ENCODE measurements at places on chromosomes 1 and 21. TPM values are rescaled to one million over a fixed set of nuclear protein-coding genes. Genes with fewer than 3 reads are reported as not detected.

DNA sequence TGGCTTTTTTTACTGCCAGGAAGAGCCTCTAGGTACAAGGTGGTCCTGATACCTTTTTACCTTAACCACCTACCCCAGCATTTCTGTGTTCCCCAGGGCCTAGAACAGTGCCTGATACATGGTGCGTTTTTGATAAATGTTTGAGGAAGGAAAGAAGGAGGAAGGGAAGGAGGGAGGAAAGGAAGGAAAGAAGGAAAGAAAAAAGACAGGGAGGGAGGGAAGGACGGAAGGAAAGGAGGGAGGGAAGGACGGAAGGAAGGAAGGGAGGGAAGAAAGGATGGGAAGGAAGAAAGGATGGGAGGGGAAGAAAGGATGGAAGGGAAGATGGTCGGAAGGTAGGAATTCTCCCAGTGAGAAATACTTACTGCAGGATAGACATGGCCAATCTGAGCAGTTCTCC, 12.0 kb upstream of the MAGOH start:
- DNase-seq: no peak

GRCh38 chr1:24363994-24364393, 44.8 kb downstream of the GRHL3 start:
- DNase-seq: no peak

DNA sequence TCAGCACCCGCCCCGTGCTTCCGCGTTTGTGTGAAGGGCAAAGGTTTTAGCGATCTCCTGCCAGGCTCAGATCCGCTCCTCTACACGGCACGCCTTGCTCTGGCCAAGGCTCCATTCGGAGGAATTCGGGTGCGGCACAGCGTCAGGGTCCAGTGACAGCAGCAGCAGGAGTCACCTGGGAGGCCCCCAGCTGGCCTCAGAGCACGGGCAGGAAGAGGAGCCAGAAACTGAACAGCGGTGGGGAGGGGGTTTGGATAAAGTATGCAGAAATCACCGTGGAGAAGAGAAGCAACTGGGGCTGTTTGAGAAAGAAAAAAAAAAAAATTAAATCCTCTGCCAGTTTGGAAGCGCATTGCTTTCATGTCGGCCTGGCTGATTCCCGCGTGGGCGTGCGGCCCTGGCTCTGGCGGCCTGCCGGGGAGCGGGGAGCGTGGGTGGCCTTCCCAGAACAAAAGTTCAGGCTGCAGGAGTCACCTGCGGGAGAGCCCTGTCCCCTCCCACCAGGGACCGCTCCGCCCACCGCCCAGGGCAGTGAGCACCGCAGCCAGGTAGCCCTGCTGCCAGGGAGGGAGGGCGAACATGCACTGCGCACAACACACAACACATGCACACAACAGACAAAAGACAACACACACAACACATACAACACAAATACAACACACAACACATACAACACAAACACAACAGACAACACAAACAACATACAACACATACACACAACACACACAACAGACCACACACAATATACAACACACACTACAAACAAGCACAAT, 107.6 kb downstream of the ETS2 start:
- no peak for DNase-seq

DNA sequence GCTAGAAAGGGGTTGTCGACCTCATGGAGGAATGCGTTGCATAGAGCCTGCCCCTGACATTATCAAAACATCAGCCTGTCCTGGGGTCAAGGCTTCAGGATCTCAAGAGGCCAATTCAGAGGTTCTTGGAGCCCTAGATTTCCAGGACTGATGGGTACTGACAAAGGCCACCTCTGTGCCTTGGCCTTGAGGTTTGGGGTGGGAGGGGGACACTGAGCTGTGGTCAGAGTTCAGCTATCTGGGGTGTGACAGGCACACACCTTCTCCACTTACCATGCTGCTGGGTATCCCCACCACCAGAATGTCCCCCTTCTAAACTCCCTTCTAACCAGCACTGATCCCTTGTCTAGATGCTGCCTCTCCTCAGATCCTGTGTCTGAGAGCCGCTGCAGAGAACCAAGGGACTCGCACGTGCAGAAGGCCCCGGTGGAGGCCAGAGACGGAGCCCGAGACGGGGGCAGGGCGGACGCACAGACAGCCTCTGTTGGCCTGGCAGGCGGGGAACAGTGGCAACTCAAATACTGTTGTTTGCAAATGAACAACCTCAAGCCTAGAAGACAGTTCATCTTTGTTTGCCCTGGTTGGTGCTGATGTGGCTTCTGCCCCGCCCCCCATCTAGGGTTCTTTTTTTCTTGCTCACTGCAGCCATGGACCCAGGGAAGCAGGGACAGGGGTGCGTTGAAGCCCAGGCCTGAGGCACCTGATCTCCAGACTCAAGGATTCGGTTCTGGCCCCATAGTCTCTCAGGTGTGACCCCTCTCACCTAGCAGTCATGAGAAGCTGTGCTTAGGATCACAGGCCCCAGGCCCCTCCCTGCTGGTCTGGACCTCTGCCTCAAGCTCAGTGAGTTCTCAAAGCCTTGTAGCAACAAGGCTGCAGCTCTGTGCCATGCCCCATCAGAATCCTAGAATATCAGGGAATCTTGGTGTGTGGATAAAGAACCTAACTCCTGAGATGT, 28.1 kb upstream of the CSF1 start:
- DNase-seq: no peak

GRCh38 chr1:224564454-224565084, 51.5 kb upstream of the CNIH3 start:
- no peak for DNase-seq

- no peak for DNase-seq
These were observed 122.0 kb upstream of the GREM2 start for GRCh38 chr1:240734001-240734400.

DNA sequence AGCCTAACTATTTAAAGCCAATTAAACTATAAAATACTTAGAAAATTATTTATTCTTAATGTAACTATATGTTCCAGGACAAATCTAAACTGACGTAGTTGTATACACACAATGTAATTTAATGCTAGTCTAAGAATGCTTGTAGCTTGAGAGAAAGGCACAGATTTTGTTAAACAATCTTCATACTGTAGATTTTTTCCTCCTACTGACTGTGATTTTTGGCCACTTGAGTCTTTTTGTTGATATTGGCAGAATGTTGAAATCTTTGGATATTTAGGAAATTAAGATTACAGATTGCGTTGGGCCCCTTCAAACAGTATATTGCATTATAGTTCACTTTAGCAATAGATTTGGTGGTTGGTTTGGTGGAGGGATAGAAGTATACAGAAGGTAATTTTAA, 40.5 kb downstream of the ATF3 start:
- DNase-seq: no peak

- DNase-seq: no peak
These were observed 92.3 kb upstream of the UBE2U start for GRCh38 chr1:64110924-64111777.

DNA sequence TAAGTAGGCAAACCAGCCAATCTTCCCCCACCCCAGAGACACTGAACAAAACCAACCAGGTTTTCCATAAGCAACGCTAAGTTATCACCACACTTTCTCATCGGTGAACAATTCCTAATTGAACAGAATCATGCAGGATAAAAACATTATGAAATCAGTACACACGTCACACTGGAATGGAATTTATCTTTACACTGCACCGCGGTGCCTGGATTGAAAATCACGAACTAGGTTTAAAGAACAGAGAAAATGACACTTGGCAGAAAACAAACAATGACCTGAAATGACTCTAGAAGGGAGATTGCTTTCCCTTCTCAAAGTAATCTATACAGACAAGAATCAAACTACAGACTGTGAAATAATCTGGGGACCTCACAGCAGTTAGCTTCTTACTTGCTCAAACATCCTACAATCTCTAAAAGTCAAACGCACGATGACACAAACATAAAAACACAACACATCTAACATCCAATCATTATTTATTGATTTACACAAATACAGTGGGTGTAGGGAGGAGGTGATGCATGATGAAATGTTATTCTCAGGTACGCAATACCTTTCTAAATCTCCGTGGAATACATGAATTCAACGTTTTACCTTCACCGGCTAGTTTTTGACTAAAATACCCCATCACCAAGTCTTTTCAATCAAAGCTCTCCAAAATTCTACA, 1.9 kb downstream of the EIF4G3 start:
- DNase-seq: no peak

GRCh38 chr1:36567601-36568341, 85.1 kb upstream of the CSF3R start:
- no peak for DNase-seq

DNA sequence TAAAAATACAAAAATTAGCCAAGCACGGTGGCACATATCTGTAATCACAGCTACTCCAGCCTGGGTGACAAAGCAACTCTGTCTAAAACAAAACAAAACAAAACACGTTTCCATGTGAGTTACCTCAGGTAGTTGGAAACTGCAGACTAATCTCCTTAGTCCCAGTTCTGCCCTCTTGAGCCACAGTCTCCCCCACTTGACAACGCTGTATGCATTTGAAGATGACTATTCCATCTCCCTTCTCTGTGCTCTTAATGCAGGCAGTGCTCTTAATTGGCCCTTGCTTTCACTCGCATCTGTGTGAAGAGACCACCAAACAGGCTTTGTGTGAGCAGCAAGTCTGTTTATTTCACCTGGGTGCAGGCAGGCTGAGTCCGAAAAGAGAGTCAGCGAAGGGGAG, 19.6 kb upstream of the DHCR24 start:
- DNase-seq: no peak

DNA sequence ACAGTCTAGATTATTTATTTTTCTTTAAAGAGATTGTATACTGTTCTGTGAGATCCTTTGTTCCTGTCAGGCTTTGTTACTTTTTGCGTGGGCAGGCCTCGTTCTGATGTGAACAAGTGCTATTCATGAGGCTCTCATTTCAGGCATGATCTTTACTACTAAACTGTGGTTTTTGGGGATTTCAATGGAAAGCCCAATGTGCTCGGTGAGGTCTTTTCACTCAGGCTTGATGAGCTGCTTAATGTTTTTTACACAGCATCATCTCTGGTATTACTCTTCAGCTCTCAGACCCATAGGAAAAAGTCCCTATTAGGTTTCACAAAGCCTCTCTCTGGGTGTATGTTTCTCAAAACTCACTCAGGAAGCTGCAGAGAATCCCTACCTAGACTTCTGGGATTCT, 419.4 kb downstream of the GPATCH2 start:
- no peak for DNase-seq

- DNase-seq: no peak
These were observed 8.9 kb upstream of the PCBP3 start for GRCh38 chr21:45634511-45635183.

GRCh38 chr1:240878631-240879030, 266.7 kb upstream of the GREM2 start:
- DNase-seq: no peak

GRCh38 chr1:225710804-225711203, 57.9 kb upstream of the ENAH start:
- DNase-seq: no peak

DNA sequence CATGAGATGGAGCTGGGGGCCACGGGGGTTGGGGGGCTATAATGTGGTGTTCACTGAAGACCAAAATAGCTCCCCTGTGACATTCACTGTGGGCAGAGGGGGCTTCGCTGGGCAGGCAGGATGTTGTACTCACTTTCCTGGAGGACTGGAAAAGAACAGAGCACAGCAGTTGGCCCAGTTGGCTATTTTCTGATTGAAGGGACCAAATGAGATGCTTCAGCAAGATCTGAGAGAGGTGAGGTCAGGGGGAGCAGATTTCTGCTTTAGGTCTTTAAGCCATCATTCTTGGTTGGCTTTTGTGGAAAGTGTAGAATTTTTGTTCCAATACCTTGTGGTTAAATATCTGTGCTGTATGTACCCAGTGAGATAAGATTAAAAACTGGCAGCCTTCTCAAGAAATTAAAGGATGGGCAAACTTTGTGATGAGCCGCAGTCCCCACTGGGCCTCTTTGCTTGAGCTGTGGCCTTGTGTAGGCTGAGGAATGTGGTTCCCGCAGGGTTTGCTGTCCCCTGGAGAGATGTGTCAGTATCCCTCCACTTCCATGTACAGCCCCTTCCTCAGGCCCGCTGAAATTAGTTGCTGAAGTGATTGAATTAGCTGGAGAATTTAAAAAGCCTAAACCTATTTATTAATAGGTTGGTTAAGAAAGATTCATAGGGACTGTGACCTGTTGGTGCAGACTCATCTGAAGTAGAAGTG, 80.7 kb downstream of the ATP5PO start:
- DNase-seq: no peak

DNA sequence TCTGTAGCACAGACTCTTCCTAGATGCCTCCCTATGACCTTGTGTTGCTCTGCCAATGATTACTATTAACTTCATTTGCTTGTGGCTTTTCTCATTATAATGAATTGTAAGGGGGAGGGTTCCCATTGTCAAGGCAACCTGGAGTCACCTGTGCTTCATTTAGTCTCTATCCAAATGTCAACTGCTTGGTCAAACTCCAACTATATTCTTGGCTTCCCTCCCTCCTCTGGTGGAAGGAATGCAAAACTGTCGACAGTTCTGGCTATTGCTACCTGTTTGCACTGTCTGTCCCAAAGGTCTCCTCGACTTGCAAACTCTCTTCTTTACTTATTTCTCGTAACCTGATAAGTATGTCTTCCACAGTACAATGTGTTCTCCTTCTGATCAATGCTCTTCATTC, 100.3 kb downstream of the CACNA1E start:
- no peak for DNase-seq

GRCh38 chr1:212162635-212163034, 122.6 kb upstream of the PPP2R5A start:
- DNase-seq: no peak

DNA sequence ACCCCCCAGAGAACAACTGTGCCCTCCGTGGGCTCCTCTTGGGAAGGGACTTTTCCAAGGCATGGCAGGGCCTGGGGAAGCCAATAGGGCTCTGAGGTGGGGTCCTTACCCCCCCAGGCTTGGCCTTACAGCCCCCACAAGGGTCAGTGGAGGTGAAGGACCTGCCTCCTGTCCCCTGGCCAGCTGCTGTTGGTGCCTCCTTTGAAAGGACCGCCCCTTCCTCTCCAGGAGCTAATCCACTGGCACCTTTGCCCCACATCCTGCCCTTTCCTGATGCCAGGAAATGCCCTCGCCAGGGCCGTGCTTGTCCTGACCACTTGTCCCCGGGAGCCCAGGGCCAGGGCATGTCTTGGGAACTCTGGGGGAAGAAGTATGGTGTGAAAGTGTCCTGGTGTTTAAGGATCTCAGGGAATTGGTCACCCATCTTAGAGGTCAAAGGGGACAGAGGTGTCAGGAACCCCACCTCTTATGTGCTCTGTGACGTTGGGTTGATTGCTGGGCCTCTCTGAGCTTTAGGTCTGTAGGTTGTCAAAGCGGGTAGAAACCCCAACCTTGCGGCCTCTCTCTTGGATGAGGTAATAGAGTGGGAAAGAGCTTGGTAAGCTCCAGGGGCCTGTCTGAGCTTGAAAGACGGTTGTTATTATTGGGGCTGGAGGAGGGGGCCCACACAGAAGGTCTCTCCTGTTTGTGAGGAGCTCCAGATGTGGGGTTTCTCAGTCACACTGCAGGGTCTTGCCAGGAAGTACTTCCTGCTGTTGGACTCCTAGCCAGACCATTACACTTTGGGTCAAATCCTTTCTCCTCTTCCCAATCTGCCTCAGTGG, 2.8 kb downstream of the KCNQ4 start:
- no peak for DNase-seq

- no peak for DNase-seq
These were observed 618 bp downstream of the TRAPPC10 start for GRCh38 chr21:44012474-44013379.

GRCh38 chr1:7511381-7511780, 259.7 kb upstream of the VAMP3 start:
- no peak for DNase-seq

Gene SPRR4
- polyA plus RNA-seq: not detected

Gene CFHR3
- 0.61 TPM for polyA plus RNA-seq

Gene CCDC17
- polyA plus RNA-seq: 1.6 TPM

Gene TMEM125
- polyA plus RNA-seq: 13.4 TPM

Gene KCNA2
- polyA plus RNA-seq: 0.82 TPM

Gene PMVK
- polyA plus RNA-seq: 35.4 TPM

Gene FAM151A
- 24.6 TPM for polyA plus RNA-seq

Gene IL22RA1
- 4.8 TPM for polyA plus RNA-seq

Gene DISC1
- 7.2 TPM for polyA plus RNA-seq
